Activated naive CD8-positive, alpha-beta T cell treated with anti-CD3 and anti-CD28 coated beads for 36 hours (primary cell): ENCODE measurements at places on chromosomes 7 and 10.

GRCh38 chr7:100731937-100732636, 1.3 kb upstream of the ZAN start:
- DNase-seq, result no peak

- no peak for DNase-seq
Measured at GRCh38 chr10:123663522-123663921, 2.6 kb upstream of the GPR26 start.

GRCh38 chr10:26090026-26090425, 126.5 kb upstream of the GAD2 start:
- no peak for DNase-seq

- no peak for DNase-seq
Measured at GRCh38 chr7:30743371-30744074, 8.4 kb upstream of the INMT start.

GRCh38 chr7:30976381-30976780, 12.6 kb downstream of the GHRHR start:
- DNase-seq, result no peak
